Stimulated activated CD8-positive, alpha-beta memory T cell treated with anti-CD3 and anti-CD28 coated beads, Interleukin-4, amount 100 ng/mL, for 48 hours (primary cell): ENCODE measurements at places on chromosomes 12 and 14.

DNA sequence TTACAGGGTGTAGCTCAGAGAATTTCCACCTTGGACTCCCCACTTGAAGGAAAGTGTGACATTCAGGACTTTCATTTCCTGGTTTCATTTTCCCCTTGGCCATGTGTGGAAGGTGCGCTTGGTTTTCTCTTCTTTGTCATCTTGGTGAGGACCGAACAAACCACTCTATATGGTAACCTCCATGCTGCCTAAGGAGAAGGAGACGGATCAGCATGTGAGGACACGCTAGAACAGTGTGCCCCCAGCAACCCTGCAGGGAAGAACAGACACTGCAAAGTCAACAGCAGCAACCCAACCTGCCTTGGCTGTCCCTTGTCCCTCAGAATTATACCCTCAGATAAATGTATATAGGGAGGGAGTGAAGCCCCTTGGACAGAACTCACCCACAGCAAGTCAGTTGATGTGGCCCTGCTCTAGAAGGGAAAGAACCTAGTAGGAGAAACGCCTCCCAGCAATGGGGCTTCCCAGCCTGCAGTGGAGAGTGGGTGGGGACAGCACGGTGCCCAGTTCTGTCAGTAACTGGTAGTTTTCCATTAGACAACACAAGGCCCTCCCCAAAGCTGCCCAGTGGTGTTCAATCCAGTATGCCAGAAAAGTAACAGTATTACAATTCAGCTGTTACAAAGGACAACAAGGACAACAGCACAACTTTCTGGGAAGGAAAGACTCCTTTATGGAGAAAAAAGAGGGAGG lies 18.9 kb upstream of the COCH start:
- peak; percentile 36 for DNase-seq

GRCh38 chr14:89648510-89648909 lies 231.5 kb upstream of the FOXN3 start:
- no peak for DNase-seq

- DNase-seq, result no peak
Observed at GRCh38 chr14:55707365-55707804, 127.4 kb downstream of the KTN1 start.

GRCh38 chr14:100988956-100989355 lies 85.4 kb upstream of the RTL1 start:
- DNase-seq, result no peak

GRCh38 chr14:20424851-20425250 lies 11.1 kb downstream of the KLHL33 start:
- DNase-seq, result no peak

DNA sequence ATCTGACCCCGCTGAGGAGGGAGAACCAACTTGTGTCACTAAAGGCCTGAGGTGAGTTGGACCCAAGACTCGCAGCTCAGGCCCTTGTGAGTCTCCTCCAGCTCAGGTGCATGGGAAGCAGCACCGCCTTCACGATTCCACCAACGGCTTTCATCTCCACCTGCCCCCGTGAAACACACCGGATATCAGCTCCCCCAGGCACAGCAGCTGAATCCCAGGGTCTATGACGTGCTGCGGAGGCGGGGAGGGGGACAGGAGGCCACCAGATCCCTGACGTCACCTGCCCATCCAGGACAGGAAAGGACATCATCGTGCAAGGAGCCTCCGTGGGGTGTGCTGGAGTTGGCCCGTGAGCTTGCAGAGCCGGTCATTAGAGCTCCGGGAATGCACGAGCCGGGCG lies 18.5 kb upstream of the SFSWAP start:
- DNase-seq, result no peak

DNA sequence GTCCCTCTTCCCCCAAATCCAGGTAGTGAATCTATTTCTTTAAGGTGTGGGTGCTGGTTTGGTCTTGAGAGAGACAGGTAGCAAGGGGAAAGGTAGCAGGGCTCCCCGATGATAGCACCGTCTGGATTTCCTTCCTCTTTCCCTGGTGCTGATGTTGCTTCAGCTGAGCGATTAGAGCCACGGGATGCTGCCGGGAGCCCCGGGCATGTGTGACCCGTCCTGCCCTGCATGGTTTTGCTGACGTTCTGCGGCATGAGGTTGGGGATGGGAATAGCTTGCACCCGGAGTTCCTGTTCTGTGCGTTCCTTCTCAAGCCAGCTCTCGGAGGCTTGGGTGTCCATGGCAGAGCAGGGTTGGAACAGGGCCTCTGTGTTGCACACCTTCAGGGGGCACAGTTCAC lies 107.3 kb downstream of the TSPAN9 start:
- DNase-seq, result no peak

DNA sequence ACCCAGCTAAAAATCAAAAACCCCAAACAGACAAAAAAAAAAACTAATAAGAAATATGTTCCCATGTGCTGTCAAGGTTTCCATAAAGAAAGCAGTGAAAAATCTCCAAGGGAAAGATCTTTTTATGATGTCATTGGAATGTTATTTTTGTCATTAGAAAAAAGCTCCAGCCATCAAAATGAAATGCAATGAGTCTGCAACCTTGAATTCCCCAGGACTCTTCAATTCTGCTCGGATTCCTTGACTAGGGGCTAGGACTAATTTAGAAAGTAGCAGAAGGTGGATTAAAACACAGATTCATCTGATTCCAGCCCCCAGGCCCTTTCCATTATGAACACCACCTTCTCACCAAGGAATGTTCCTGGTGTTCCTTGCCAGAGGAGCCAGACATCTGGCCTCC lies 6.0 kb upstream of the PCNX1 start:
- no peak for DNase-seq

DNA sequence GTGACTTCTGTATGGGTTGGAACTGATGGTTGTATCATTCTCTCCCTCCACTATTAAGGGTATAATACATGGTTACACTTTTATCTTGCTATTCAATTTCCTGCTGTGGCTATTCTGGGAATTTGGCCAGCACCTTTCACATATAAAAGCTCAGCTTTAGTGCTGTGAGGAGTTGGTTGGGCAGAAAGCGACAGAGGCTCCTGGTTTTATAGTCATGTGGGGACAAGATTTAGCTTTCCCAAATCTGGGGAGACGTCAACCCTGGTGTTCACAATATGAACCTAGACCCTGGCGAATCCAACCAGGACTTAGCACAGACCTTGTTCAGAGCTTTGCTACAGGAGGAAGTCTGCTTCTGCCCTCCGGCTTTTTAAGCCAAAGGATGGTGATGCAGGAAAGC lies 36.5 kb downstream of the FOS start:
- no peak for DNase-seq

DNA sequence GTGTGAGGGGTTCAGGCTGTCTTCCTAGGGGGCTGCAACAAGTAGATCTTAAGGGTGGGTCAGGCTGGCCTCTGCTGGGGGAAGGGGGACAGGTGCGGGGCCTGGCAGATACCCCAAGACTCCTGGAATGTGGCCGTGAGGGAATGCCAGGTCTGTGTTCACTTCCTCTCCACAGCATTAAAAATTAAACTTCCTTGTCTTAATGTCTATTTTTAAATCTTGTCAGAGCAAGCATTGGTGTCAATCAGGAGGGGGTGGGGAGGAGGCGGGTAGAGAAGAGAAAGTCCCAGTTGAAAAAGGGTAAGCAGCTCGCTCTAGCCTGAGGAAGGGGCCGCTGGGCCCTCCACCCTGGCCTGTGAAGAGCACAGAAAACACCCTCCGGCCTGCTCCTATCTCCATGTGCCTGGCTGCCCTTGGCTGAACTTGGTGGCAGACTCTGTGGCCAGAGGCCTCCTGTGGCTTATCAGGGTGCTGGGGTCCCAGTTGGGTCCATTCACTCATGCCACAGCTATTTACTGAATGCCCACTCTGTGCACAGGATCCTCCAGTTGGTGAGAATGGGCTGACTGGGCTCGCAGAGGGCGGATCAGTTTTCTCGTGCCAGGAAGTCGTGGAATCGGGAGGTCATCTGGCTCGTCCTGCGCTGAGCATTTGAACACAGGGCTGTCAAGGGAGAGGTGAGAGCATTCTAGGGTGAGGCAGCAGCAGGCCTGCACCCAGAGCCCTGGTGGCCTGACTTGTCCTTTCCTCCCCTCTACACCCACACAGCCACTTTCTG lies 128.8 kb downstream of the TSPAN9 start:
- DNase-seq, result no peak

DNA sequence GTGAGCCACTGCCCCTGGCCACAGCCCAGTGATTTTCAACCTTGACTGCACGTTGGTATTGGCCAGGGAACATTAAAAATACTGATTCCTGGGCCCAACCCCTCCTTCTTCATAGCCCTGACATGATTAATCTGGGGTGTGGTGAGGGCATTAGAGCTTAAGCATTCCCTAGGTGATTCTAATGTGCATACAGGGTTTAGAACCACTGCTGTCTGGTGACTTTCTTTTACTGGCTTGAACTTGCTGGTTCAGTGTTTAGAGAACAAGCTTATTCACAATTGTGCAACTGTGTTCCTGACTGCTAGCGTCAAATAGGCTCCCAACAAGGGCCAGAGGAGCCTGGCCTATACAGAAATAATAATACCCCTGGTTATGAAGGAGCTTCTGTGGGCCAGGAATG lies 488.8 kb upstream of the CCDC196 start:
- DNase-seq, result no peak

- DNase-seq, result no peak
Observed at GRCh38 chr12:32688786-32689185, 9.7 kb downstream of the DNM1L start.

DNA sequence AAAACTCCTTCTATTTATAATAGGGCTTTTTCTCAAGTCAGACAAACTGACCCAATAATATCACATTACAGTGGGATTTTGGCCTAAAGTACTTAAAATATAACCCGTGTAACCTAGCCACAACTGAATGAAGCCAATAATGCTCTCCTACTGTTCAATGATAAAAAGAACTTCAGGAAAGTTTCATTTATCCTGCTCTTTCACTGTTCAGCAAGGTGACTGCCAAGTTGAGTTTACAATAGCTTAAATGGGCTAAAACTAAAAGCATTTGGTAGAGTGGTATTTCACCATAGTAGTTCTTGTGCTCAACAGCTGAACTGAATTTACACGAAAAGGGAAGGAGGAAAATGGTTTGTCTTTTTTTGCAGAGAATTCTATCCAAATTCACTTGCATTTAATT lies 49.8 kb downstream of the CNTN1 start:
- DNase-seq, result no peak

- no peak for DNase-seq
Observed at GRCh38 chr14:55180006-55180405, 11.4 kb downstream of the DLGAP5 start.

DNA sequence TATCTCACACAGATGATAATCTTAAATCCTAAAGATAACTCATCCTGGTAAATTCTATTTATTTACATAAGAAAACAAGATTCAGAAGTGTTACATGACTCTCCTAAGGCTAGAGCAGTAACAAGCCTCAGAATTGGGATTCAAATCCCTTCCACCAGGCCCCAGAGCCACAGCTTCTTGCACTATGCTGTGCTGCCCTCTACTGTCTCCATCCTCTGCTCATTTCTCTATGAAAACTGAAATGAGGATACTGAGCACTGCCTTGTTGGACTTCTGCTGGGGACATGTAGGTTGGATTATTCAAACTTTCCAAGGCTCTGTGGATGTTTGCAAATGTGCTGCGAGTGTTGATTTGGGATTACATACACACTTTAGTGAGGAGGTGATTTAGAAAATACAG lies 23.5 kb upstream of the C12orf50 start:
- no peak for DNase-seq

DNA sequence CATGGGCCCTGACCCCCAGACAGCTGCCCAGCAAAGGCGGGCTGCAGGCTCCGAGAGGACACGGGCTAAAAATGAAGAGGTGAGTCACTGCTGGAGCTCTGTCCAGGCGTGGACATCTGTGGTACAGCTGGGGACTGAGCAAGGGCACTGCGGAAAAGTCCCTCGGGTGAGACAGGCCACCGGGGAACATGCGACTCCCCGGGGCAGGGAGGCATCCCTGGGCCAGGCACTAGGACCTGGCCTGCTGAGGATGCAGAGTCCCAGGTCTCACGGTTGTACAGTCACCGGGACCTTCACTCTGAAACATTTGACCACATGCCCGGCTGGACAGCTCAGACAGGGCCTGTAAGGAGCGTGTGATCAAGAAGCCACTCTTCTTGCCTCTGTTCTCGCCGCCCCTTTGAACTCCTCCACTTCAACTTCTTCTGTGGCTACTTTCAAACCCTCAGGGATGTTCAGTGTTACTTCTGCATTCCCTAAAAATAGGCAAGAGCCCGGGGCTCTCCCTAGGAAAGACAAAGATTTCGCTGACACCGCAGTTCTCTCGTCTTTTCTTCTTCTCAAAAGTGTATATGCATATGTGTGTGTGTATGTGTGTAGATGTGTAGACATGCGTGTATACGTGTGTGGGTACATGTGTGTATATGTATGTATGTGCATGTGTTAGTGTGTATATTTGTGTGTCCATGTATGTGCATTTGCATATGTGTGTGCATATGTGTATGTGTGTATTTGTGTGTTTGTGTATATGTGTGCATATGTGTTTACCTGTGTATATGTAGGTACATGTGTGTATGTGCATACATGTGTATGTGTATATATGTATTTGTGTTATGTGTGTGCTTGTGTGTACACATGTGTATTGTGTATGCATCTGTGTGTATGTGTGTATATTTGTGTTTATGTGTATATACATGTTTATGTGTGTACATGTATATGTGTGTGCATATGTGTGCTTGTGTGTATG lies 5.0 kb upstream of the RFLNA start:
- DNase-seq, result no peak

GRCh38 chr12:3032770-3033538 lies 44.2 kb upstream of the TSPAN9 start:
- DNase-seq, result no peak

GRCh38 chr12:24911271-24911791 lies 37.6 kb downstream of the BCAT1 start:
- no peak for DNase-seq

DNA sequence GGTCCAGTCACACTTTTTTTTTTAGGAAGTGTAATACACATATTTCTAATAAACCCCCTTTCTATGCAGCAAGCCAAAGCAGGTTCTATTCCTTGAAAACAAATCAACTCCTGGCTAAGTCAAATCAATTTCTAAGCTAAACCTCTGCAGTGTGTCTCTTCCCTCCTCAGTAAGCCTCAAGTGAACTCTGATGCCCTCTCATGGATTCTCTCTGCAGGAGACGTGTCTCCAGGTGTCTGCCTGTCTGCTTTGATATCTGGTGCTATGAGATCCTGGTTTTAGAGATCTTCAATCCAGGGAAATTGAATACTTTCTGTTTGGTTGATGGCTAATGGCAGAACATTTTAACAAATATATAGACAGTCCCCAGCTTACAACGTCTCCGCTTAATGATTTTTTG lies 791.7 kb downstream of the AACS start:
- no peak for DNase-seq

DNA sequence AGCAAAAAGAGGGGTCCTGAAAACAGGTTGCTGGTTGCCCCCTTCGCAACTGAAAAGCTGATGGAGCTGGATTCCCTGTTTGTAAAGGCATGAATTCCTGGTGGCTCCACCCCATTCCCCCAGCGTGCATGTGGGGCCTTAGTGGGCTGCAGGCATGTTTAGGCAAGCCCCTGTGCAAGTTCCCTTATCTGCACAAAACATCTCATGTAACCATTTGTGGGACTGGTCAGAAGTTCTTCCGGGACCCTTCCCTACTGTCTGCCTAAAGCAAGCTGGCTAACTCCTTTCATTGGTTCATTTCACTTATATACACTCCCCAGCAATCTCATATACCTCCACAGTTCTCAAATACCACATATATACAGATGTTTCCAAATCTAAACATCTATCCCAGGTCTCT lies 24.0 kb upstream of the HIGD1C start:
- DNase-seq, result no peak

- no peak for DNase-seq
Observed at GRCh38 chr12:62361048-62361447, 100.8 kb downstream of the USP15 start.

GRCh38 chr12:104956870-104957718 lies 996 bp downstream of the SLC41A2 start:
- no peak for DNase-seq

- no peak for DNase-seq
Observed at GRCh38 chr14:34930591-34931091, 52.2 kb upstream of the SRP54 start.
